Stimulated activated CD8-positive, alpha-beta memory T cell treated with anti-CD3 and anti-CD28 coated beads, Interleukin-7, amount 100 ng/mL, for 24 hours (primary cell): ENCODE measurements at places on chromosomes 3 and 15.

DNA sequence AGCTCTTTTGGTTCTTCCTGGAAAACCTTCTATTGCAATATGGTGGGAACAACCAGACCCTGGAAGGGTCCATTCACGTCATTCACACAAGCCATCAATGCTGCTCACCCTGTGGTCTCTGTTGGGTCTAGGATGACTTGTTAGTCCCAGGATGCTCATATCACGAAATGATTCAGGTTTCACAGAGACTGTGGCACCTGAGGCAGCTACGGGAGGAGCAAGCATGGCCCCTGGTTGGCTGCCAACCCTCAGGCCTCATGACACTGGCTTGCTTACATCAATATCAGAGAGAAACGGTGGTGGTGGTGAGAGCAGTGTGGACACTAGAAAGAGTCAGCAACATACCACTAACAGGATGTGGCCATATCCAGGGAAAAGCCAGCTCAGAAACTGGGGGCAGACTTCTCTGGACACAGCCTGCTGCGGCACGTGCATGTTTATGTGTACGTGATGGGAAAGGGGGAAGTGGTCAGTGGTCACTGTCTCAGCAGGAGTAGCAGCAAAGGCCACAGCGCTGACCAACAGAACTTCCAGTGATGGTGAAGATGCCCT, 208.9 kb upstream of the ST8SIA2 start:
- no peak for DNase-seq

DNA sequence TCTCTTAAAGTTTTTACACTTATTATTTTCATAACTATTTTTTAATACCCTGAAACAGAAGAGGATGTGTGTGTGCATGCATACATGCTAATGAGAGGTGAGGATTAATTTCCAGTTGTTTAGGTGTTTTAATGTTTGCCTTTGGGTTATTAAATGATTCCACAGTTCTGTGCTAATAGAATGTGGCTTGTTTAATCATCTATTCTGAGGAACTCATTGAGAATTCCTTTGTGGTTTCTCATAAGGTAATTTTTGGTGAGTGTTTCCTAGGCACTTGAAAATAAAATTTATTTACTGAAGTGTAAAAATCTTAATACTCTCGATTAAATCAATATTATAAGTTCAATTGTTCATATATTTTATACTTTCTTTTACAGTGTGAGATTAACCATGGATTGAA, 38.0 kb downstream of the STAC start:
- DNase-seq: no peak

DNA sequence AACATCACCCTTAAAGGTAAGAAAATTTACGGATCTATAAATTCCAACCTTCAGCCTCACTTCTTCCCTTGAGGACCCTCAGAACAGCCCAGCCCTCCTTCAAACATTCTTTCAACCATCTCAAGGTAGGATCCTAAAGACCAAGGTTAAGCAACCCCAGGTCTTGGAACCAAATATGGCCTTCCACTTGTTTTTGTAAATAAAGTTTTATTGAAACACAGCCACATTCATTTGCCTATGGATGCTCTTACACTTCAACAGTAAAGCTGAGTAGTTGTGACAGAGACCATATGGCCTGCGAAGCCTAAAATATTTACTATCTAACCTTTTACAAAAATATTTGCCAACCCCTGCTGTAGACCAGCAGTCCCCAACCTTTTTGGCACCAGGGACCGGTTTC, 70.4 kb upstream of the NTRK3 start:
- DNase-seq: no peak

DNA sequence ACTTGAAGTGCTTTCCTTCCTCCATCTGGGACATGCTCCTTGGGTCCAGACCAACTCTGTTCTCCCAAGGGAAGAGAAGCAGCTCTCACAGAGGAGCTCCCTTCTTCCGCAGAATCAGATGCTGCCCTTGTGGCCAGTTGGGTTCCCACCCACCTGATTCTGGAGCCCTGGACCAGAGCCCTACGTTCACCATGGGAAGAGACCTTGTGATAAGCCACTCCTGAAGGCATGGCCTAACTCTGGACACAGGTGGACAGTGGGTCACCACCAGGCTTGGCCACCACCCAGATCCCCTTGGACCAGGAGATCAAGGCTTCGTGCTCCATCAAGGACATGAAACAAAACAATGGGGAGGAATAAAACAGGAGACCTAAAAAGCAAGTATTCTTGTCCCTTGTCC, 172.2 kb downstream of the RPLP1 start:
- no peak for DNase-seq

- DNase-seq: no peak
Observed at GRCh38 chr3:21043139-21043538, 707.9 kb downstream of the ZNF385D start.

GRCh38 chr3:36257158-36257852, 123.0 kb upstream of the STAC start:
- DNase-seq: no peak

- no peak for DNase-seq
Observed at GRCh38 chr15:67902579-67903009, 62.7 kb upstream of the RNU6-1 start.

- no peak for DNase-seq
Observed at GRCh38 chr15:77479015-77479414, 58.3 kb downstream of the HMG20A start.

- no peak for DNase-seq
Observed at GRCh38 chr3:108300103-108300849, 3.9 kb downstream of the HHLA2 start.

DNA sequence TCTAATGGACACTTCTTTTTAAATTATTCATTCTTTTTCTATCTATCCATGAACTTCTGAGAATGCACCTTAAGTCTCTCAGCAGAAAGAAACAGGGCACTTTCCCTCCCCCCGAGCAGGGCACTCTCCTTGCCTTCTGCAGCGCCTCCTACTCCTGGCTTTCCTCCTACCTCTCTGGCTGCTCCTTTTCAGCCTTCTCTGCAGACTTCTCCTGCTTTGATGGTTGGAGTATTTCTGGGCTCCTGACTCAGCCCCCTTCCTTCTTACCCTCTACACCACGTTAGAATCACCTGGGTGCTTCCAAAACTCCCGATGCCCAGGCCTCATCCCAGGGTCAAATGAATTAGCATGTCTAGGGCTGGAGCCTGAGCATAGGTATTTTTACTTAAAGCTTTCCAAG, 3.4 kb downstream of the SCN5A start:
- DNase-seq: no peak
